ENCODE measurements at places on chromosomes 6 and 20.

- DNase-seq, result no peak
Measured at GRCh38 chr6:134864558-134864957, 85.3 kb downstream of the ALDH8A1 start.

GRCh38 chr20:58906894-58907293, 54.4 kb downstream of the GNAS start:
- no peak for DNase-seq

DNA sequence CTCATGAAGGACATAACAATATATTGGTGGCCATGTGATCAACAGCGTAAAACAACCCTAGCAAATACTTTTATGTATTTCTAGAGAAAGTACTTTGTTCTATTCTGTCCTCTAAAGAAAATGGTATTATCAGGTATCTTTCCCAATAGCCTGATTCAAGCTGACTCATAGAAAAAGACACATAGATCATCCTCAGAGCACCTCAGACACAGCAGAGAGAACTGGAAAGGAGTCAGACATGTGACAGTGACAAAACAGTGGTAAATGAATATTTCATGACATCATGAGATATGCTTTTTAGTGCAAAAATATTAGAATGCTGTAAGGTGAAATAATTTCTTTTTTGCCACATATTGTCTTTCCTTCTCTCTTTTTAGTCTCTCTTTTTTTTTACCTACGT, 1355.0 kb upstream of the MAP3K7 start:
- DNase-seq, result no peak

- no peak for DNase-seq
Measured at GRCh38 chr6:41659935-41660334, 21.7 kb downstream of the MDFI start.

GRCh38 chr6:160750276-160750689, 48.2 kb downstream of the PLG start:
- DNase-seq, result no peak

DNA sequence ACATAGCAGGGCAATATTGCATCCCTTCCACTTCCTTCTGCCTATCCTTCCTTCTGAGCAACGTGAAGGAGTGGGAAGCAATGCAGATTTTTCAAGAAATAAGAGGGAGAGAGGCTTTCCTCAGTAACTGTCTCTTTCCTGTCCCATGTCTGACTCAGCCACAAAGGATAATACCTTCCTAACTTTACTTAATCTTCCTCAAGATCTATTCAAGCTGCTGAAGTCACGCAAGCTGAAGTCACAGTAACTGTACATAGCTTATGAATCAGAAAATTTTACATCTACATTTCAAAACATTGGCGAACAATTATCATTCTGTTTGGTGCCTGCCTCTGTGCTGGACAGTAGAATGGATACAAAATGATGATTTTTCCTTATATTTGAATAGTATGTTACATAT, 86.4 kb upstream of the POU3F2 start:
- DNase-seq, result no peak

GRCh38 chr6:33700391-33701050, 11.0 kb downstream of the UQCC2 start:
- no peak for DNase-seq

Measured in cerebellar nuclear complex (tissue), 1 donor.